ENCODE measurements at places on chromosomes 3 and 15. TPM values are rescaled to one million over a fixed set of nuclear protein-coding genes. Genes with fewer than 3 reads are reported as not detected.

DNA sequence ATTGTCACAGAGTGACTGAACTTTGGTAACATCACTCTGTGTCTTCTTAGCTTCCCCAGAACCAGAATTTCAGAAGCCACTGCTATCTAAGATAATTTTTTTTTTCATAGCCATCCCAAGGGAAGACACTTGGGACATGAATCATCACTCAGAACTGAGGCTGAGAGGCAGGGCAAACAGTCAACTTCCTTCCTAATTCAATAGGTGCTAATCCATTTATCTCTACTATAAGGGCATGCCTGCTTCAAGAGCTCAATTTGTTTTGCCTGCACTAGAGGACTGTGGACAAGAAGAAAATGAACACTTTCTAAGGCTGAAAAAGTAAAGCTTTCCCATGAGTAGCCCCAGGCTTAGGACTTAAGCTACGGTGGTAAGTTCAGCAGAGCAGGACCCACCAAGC lies 56.7 kb upstream of the MYRIP start:
- H3K27ac ChIP-seq, result no peak overlapping the region
- H3K27me3 ChIP-seq, result no peaks in the 10 kb centered on the region
- H3K4me3 ChIP-seq, result no peak overlapping the region
- DNase-seq, result no peak
- peaks cover 19% of the 10 kb centered on the region for H3K4me1 ChIP-seq

TIGIT gene
- total RNA-seq, result not detected

DNA sequence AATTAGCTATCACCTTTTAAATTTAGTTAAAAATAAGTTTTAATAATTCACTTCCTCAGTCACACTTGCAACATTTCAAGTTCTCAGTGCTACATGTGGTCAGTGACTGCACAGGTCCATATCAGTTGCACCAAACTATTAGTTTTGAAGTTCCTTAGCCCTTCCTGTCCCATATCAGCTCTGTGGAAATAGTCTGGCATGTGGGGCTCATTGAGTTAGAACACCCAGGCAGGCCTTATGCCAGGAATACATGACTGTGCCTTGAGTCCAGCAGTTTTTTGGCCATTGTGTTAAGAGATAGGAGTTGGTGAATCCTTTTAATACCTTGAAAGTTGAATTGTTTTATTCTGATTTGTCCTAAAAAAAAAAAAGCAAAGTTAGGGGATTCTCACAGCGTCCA lies 153.7 kb upstream of the BFSP2 start:
- H3K36me3 ChIP-seq, result no peaks in the 10 kb centered on the region
- no peak overlapping the region for H3K4me3 ChIP-seq
- no peak overlapping the region for H3K27ac ChIP-seq
- H3K4me1 ChIP-seq, result peaks cover 8% of the 10 kb centered on the region

PDZRN3 gene
- total RNA-seq, result 76.3 TPM

LRRFIP2 gene
- total RNA-seq, result 138 TPM

DNA sequence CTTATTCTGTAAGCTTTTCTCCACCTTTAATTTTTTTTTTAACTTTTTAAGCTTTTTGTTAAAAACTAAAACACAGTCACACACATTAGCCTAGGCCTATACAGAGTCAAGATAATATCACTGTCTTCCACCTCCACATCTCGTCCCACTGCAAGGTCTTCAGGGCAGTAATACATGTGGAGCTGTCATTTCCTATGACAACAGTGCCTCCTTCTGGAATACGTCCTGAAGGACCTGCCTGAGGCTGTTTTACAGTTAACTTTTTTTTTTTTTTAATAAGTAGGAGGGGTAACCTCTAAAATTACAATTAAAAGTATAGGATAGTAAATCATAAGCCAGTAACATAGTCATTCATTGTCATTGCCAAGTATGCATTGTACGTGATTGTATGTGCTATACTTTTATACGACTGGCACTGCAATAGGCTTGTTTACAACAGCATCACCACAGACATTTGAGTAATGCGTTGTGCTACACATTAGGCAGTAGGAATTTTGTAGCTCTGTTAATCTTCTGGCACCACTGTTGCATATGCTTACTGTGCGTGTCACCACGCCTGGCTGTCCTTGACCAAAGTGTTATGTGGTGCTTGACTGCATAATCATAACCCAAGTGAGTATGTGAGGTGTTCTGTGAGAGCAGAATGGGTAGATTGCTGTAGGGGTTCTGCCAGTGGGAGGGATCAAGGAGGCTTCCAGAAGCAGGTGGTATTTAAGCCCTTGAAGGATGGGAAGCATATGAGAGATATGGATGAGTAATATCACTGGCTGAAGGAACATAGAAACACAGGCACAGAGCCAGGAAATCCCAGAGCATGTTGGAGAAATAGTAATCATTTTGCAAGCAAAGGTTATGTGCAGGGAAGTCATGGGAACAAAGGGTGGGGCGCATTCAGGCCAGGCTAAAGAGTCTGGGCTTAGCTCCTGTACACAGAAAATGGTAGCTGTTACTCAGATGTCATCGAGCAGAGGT lies 18.3 kb downstream of the FBXO22 start:
- no peaks in the 10 kb centered on the region for H3K27me3 ChIP-seq
- H3K4me1 ChIP-seq, result peaks cover 25% of the 10 kb centered on the region
- no peak for DNase-seq

DNA sequence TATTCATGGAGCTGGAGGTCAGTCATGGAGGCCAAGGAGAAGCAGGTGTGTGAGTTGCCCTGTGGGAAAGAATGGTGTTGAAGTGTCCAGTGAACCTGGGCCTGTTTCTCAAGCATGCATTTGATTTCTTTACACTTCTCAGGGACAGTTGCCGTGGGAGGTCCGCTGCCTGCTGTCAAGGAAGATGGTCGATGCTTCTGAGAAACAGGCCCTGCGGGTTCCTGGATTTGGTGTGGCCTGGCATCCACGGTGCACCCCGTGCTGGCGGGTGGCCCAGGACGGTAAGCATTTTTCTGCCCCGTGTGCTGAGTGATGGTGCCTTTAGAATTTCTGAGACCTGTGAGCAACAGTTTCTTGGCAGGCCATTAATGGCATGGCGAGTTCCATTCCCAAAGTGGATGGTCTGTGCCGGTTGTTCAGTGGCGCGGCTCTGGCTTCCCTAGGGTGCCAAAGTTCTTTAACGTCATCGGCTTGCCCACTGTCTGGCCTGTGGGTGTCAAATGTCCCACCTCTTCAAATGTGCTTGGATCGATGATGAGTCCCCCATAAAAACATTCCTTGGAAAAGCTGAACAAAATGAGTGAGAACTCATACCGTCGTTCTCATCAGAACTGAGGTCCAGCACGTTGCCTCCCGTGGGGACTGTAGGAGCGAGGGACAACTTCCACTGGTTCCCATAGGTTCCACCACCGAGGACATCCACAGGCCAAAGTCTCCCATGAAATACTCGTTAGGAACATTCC lies 107.2 kb downstream of the SNRPN start:
- peaks cover 98% of the 10 kb centered on the region for H3K36me3 ChIP-seq
- H3K4me3 ChIP-seq, result no peak overlapping the region
- H3K27ac ChIP-seq, result no peak overlapping the region
- no peaks in the 10 kb centered on the region for H3K27me3 ChIP-seq
- no peaks in the 10 kb centered on the region for H3K4me1 ChIP-seq
- DNase-seq, result no peak

GOLGA8G gene
- total RNA-seq, result not detected

CYP11A1 gene
- 3.6 TPM for total RNA-seq

DNA sequence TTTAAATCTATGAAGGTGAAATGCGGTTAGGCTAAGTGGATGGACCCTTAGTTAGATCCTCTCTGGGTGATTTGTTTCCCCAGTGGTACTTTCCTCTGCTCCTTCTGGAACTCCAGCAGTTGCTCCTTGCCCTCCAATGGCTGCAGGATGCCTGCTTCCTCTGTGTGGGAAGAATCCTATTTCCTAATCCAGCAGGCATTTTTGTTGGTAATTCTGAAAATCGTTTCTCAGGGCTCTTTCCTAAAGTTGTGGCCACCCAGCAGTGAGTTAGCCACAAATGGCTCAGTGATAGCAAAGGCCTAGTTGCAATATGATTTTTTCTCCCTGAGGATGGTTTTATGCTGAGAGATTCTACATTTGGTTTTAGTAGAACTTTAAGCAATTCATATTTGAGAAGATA lies 332.3 kb upstream of the C2CD4B start:
- H3K4me3 ChIP-seq, result no peak overlapping the region
- H3K27me3 ChIP-seq, result no peaks in the 10 kb centered on the region
- no peaks in the 10 kb centered on the region for H3K36me3 ChIP-seq
- no peak for DNase-seq
- H3K27ac ChIP-seq, result no peak overlapping the region

DNA sequence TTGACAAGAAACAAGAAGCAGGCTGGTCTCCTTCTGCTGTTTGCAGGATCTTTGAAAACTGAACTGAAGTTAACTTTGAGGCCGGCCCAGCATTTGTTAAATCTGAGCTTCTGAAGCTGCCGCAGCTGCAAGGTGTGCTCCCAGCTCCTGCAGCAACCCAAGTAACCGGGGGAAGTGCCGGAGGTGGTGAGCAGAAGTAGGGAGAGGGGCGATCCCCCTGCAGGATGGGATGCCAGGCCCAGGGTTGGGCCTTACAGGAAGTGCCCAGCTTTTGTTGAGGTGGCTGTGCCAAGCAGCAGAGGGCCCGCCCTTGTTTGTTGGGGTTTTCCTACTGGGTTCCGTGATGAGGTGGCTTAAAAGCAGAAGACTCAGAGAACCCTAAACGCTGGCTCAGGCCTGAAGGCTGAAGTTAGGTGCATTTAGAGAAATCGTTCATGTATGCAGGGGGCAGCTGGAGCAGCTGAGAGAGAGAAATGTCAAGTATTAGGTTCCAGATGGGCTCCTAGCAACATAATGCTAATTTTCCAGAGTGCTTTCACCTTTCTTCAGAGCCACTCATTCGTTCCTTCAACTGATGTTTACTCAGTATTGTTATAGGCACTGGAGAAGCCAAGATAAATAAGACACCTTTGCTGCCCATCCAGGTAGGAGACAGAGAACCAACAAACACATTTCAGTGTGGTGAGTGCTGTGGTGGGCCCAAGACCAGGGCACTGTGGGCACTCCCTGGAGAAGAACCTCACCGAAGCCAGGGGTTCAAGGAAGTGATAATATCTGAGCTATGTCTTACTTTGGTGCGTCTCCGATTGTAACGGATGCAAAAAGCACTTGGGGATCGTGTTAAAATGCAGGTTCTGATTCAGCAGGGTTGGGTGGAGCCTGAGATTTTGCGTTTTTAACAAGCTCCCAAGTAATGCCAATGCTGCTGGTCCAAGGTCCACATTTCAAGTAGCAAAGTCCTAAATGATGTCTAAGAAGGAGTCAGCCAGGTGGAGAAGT lies 42.2 kb upstream of the PLCL2 start:
- H3K4me1 ChIP-seq, result peaks cover 16% of the 10 kb centered on the region
- H3K4me3 ChIP-seq, result no peak overlapping the region
- peak; percentile 32 for DNase-seq
- no peak overlapping the region for H3K27ac ChIP-seq
- H3K36me3 ChIP-seq, result no peaks in the 10 kb centered on the region

CA12 gene
- 0.53 TPM for total RNA-seq

DNA sequence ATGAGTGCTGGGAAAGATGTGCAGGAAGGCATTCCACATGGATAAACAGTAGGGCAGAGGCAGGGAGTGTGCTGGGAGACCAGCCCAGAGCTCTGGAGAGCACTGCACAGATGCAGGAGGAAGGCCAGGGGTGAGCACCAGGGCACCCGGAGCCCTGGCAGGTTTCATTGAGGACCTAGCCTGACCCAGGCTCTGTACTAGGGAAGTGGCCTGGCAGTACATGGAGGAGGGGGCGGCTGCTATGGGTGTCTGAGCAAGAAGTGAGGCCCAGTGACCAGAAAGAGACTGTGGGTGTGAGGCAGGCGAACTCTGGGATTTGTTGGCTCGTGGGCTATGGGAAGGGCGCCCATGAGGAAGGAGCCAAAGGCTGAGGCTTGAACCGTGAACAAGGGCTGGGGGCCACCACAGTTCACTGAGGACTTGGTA lies 139.1 kb downstream of the DNAJB8 start:
- no peaks in the 10 kb centered on the region for H3K4me1 ChIP-seq
- no peaks in the 10 kb centered on the region for H3K36me3 ChIP-seq
- H3K27me3 ChIP-seq, result no peaks in the 10 kb centered on the region
- no peak overlapping the region for H3K4me3 ChIP-seq
- no peak for DNase-seq

GRCh38 chr3:123388042-123388441 lies 60.8 kb downstream of the ADCY5 start:
- H3K27ac ChIP-seq, result peak overlapping the region; percentile 33
- H3K4me1 ChIP-seq, result peaks cover 61% of the 10 kb centered on the region
- no peaks in the 10 kb centered on the region for H3K36me3 ChIP-seq
- no peaks in the 10 kb centered on the region for H3K27me3 ChIP-seq

ADPRH gene
- 13.3 TPM for total RNA-seq

DNA sequence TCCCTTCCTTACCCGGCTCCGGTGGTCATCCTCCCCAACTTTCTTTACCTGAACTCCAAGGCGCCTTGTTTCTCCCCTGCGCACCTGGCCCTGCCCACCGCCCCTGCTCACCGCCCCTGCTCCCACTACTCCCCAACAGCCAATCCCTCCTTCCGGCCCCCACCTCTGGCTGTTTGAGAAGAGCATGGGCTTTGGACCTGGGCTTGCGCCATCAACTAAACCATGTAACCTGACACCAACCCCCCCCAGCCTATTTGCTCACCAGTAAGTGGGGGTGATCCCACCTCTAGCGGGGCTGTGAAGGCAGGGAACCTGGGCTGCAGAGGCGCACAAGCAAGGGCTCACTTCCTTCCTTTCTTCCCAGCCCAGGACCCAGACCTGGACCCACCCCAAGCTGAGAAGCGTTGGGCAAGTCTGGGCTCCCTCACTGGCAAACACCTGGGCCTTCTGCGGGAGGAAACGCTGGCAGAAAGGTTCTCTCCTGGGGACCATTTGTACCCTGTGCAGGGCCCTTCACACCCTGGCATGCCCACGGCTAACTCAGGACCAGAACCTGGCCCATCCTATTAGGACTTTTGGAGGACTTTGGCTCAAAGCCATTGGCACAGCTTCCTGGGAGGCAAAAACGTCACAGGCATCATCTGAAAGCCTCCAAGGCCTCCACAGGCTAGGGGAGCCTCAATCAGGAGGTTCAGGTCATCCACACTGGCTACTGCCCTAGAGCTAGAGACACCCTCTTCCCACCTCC lies at the start of gene PLXNB1:
TSS of gene PLXNB1 (minus strand) at position 127 of the 748 bp plus-strand sequence. CDS start 5,475 bp downstream, outside the sequence.
- no peaks in the 10 kb centered on the region for H3K27me3 ChIP-seq
- H3K4me3 ChIP-seq, result peak within 1 kb of the TSS; percentile 36
- H3K4me1 ChIP-seq, result peaks cover 47% of the 10 kb centered on the region
- peak within 1 kb of the TSS; percentile 92 for H3K27ac ChIP-seq

DTWD1 gene
- total RNA-seq, result 18.3 TPM

ITIH1 gene
- total RNA-seq, result not detected

CNTN3 gene
- 0.64 TPM for total RNA-seq

DNA sequence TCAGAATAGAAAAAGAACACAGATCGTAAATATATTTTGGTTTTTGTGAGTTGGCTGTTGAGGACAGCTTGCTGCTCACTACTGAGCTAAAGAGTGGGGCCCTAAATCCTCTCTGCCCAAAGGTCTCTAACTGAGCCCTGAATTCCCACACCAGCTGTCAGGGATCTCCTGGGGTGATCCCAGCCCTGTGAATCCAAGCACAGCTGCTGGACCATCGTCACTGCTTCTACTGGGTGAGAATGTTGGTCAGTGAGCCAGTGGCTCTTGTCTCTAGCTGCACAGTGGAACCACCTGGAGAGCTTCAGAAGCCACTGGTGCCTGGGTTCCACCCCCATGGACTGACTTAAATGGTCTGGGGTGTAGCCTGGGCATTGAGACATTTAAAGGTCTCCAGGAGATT lies 90.5 kb upstream of the IL12A start:
- no peak overlapping the region for H3K27ac ChIP-seq
- no peak overlapping the region for H3K4me3 ChIP-seq
- H3K4me1 ChIP-seq, result peaks cover 34% of the 10 kb centered on the region
- no peaks in the 10 kb centered on the region for H3K36me3 ChIP-seq
- no peaks in the 10 kb centered on the region for H3K27me3 ChIP-seq

Data from heart right ventricle (tissue), 16 donors.